ENCODE measurements at places on chromosomes 2 and 18.

- DNase-seq, result no peak
These were observed 19.7 kb upstream of the TNFAIP6 start for GRCh38 chr2:151337643-151338042.

DNA sequence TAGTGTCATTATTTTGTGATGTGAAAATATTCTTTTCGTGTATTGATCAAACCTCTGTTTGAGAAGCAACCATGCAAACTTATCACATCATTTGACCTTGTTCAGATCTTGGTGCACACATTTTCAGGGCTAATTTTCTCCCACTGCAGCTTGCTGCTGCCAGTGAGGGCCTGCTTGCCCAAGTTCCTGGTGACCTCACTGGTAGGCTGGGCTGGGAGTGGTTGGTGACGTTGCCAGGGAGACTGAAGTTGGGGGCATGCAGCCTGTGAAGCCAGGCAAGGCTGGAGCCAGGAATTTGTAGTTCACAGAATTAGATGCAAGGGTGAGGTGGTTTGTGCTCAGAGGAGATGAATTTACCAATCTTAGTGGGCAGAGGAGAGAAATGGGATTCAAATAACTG is 38.5 kb downstream of the PARD3B start:
- no peak for DNase-seq

DNA sequence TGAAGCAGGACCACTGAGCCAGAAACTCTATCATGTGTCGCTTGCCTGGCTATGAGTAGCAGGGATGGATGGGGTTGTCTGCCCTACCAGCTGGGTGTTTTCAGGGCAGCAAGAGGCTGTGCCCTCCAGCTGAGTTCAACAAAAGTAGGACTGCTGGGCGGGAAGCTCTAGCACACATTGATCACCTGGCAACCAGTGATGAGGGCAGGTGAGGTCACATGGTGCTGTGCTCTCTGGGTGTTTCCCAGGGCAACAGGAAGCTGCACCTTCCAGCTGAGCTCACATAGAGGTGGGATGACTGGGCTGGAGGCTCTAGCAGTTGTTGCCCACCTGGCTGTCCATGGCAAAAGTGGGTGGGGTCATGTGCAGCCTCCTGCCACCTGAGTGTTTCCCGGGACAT is 487.3 kb upstream of the VWC2L start:
- no peak for DNase-seq

DNA sequence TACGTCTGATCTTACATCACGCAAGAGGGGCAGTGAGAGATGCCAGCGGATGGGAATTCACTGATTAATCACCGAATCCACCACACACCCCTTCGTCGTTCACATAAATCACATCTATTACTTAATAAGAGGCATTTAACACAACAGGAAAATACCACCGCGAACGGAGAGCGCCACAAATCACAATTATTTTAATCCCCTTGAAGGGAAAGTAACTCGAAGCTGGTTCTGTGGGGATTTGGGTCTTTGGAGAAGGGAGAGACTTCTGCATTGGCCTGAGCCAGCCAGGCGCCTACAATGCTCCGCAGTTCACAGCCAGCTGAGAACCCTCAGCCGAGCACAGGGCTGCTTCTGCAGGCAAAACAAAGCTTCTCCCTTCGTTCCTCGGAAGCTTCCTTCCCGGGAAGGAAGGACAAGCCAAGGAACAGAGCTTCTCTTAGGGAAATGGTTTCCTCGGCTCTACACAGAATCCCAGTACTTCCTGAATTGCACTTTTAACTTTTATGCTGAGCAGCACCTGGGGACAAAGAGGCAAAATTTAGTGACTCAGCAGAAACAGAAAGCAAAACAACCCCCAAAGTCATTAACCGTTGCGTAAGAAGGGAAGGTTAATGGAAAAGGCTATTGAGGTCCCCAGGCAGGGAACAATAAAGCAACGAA is at the start of gene LRP1B:
Gene LRP1B, minus strand, starts transcription at position 7 of the 660 bp plus-strand sequence. CDS start 287 bp downstream, outside the sequence.
- DNase-seq, result peak; percentile 13

DNA sequence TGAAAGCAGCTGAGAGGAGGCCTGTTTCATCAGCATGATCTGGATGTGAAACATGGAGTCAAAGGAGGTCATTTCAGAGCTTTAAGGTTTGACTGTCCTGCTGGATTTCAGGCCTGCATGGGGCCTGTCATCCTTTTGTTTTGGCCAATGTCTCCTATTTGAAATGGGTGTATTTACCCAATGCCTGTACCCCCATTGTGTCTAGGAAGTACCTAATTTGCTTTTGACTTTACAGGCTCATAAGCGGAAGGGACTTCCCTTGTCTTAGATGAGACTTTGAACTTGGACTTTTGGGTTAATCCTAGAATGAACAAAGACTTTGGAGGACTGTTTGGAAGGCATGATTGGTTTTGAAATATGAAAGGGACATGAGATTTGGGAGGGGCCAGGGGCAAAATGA is 19.3 kb upstream of the CYP27C1 start:
- DNase-seq, result no peak
